ENCODE measurements at places on chromosomes 11 and 22. TPM values are rescaled to one million over a fixed set of nuclear protein-coding genes. Genes with fewer than 3 reads are reported as not detected.

The TRPC6 gene
- 1.4 TPM for total RNA-seq

The PDGFD gene
- 6.0 TPM for total RNA-seq

The BTBD18 gene
- not detected for total RNA-seq

The ANO1 gene
- total RNA-seq: 9.8 TPM

The TRPM5 gene
- total RNA-seq: 3.7 TPM
